Airway epithelial cell (primary cell): ENCODE measurements at places on chromosomes 3 and 15. TPM values are rescaled to one million over a fixed set of nuclear protein-coding genes. Genes with fewer than 3 reads are reported as not detected.

MAP3K13 gene
- total RNA-seq = 19.0 and 21.9 TPM in 2 replicates

ETV5 gene
- 10.6 and 14.2 TPM in 2 replicates for total RNA-seq

TICRR gene
- 6.3 and 7.6 TPM in 2 replicates for total RNA-seq

TMF1 gene
- 16.7 and 18.7 TPM in 2 replicates for total RNA-seq

PFKFB4 gene
- total RNA-seq = 20.5 and 24.5 TPM in 2 replicates

LARP6 gene
- total RNA-seq = 6.0 and 12.5 TPM in 2 replicates
